Urothelium cell line (cell line): ENCODE measurements at places on chromosomes 4 and X.
A peak's percentile ranks its signal among the peaks of the same experiment; 100 is the strongest.

GRCh38 chrX:12986164-12986779, 11.4 kb downstream of the TMSB4X start:
- no peak for DNase-seq

DNA sequence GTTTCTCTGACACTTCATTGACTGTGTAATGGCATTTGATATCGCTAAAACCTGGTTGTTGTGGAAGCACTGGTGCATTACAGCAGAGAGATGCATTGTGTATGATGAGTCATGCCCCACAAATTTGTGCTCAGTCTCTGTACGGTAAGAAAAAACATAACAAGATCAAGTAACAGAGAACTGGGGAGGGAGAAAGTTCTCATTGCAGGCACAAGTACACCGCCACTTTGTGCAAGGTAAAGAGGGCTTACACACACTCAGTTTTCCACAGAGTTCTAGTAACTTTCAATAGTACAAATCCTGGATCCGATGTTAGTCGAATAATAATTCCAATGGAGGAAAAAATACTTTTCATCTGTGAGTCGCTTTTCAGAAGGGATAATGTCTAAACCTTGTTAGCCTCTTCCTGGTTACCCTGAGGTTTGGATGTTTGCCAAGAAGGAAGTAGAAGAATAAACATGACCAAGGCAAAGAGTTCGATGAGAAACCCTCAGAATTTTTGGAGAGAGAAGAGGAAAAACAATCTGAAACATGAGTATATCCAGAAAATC, 512.5 kb upstream of the SLIT2 start:
- DNase-seq = peak; percentile 63

DNA sequence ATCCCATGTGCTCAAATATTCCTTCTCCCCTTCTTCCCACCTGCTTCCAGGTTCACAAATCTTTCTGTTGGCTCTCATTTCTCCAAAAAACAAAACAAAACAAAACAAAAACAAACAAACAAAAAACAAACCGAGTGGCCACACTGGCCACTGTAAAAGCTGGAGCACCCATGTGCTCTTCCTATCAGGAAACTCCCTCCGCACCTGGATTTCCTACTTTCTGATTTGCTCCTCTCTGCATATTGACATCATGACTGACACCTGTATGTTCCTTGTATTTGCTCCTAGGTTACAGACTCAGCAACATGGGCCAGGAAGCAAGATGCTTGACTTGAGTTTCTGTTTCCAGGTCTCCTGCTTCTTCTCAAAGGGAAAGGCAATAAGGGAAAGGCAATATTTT, 258.8 kb downstream of the GPC3 start:
- no peak for DNase-seq

DNA sequence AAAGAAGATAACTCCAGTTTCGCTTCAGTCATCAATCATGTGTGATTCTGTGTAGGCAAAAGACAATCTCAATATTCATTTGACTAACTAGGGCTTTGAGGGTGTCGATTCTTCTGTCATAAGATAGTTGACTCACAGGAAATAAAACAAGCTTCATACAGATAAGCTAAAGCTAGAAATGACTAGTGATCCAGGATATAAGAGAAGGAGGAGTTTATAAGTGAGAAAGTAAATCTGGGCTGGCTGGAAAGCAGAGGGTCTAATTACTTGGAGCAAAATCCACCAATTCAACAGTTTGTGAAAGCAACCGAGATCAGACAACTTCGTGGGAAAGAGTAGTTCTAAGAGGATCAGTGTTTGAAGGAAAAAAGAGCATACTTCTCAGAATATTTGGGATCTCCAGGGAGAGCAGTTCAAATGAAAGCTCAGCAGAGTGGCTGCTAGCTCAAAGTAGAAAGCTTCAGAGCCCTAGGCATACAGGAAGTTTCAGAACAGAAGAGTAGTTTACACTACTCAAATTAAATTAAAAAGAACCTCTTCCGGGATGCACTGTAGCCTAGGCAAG, 429.3 kb downstream of the INPP4B start:
- no peak for DNase-seq

- DNase-seq = no peak
These were observed 403.7 kb downstream of the IL15 start for GRCh38 chr4:142040043-142040442.

DNA sequence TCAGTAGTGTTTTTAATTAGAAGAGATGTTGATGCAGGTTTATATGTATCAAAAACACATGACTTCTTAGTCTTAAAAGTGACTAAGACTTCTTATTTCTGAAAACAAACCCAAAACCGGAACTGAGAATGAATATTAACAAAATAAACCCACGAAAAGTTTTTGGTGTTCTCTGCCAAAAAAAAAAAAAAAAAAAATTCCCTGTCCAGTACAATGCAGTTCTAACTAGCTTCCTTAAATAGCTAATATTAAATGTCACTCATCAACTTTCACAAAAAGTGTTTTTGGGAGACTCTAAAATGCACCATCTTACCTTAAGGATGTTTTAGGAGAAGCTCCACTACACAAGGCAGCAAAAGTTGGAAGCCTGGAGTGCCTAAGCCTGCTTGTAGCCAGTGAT, 2.0 kb downstream of the ANKRD37 start:
- DNase-seq = no peak

- no peak for DNase-seq
These were observed 53.0 kb upstream of the MYOZ2 start for GRCh38 chr4:119082661-119083060.

DNA sequence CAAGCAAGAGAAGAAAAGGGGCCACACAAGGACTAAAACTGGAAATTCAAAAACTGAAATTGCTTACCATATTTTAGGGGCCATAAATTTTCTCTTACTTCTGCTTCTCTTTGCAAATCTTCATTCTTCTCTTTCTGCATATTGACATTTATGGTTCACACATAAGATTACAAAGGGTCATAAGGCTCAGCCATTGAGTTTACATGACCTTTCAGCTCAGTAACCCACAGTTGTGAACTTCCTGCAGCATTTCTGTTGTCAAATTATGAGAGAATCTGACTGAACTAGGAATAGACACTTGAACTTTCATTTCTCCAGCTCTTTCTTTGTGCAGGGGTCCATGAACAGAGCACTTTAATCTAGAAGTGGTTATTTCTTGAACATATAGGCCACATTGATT, 434.8 kb upstream of the CT83 start:
- no peak for DNase-seq

- no peak for DNase-seq
These were observed 7.3 kb upstream of the KLHL8 start for GRCh38 chr4:87227751-87228151.

DNA sequence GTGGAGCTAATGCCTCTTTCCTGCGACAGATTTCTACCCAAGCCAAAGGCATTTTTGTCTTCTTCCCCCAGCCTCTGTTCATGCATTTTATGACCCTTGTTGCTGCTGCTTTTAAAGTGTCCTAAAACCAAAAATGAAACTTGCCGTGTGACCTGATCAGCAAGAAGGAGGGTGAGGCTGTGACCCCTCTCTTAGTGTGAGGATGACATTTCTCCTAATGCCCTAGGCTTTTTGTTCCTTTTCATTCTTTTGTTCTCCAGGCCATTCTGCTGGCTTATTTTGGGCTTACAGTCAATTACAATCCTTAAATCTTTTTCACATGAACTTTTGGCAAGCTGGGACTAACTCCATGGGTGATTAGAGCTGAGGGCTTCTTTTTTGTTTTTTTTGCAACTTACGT, 34.4 kb downstream of the PTTG2 start:
- DNase-seq = no peak

- DNase-seq = peak; percentile 3
These were observed 1313.7 kb upstream of the PABPC4L start for GRCh38 chr4:135515295-135515694.

GRCh38 chr4:147157860-147158701, 212.4 kb upstream of the TTC29 start:
- peak; percentile 25 for DNase-seq

DNA sequence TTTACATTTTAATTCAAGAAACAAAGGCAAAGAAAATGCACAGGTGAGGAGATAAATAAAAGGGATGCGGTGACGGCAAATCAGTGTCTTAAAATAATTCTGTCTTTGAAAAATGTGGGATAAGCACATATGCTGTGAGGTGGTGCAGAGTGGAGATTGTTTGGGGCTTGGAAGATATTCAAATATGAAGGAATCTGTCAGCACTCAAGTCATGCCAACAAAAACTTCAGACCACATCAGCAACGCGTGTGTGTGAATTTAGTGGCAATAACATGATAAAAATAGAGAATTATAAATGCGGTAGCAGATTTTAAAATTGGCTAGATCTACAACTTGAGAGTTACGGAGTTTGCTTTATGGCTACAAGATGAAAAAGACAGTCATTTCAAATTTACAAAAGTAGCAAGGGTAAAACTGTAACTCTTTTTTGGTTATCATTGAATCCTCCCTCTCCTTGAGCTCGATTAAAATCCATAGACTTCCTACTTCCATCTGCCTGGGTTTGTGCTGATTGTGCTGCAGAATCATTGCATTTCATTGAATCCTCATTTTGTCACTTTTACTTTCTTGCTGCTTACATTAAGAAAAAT, 71.5 kb upstream of the VCX2 start:
- DNase-seq = no peak

GRCh38 chr4:141395246-141395830, 174.6 kb downstream of the ZNF330 start:
- DNase-seq = no peak
